ENCODE measurements at places on chromosomes 16 and 17.

- no peak for DNase-seq
Observed at GRCh38 chr17:38794221-38794620, 5.1 kb downstream of the PIP4K2B start.

DNA sequence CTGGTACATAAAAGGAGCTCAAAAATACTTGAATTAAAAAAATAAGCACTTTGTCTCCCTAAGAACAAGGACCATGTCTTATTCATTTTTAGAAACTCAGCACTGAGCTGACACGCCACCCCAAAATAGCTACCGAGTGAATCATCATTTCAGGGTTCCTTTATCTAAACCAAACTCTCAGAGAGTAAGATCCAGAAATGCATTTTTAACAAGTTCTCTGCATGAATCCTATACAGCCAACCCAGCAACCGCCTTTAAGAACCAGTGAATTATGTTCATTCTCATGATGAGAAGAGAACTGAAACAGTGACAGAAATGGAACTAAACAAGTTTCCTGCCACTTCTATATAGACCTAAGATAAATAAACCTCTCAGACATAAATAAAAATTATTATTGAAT is 8.7 kb downstream of the C16orf87 start:
- peak; percentile 26 for DNase-seq

DNA sequence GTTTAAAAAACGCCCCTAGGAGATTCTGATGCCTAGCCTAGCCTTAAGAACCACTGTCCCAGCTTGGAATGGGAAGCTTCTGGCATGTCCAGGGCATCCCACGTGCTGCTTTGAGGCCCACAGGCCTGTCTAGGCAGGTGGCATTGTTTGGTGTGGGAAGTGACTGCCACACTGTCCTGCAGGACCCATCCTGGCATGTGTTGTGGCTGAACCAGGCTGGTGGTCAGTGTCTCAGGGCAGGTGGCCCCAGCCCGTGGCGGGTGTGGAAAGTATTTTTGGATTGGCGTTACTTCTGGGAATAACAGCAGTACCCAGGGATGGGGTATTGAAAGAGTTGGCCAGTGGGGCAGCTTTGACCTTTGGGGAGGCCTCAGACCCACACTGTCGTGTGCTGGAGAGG is 27.9 kb downstream of the PGS1 start:
- DNase-seq, result no peak

GRCh38 chr17:62892870-62893338 is 73.1 kb upstream of the TANC2 start:
- DNase-seq, result no peak

- no peak for DNase-seq
Observed at GRCh38 chr17:12098568-12098967, 77.9 kb downstream of the MAP2K4 start.

DNA sequence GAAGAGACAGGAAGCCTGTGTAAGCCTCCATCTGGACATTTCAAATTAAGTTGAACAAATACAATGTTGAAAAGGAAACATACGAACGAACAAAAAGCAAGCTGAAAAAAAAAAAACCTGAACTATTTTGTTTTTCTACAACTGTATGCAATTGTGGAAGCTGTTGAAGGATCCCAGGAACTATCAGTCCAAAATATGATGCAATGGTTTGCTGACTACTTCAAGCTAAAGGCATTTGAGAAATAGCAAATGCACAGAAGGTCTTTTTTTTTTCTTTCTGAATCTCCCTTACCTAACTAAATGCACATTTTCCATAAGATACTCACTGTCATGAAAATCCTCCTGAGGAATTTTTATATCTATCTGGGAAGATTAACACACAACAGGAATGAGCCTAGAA is 40.2 kb downstream of the MAF start:
- no peak for DNase-seq

- peak; percentile 86 for DNase-seq
Observed at GRCh38 chr16:89711601-89712273, 9.0 kb downstream of the VPS9D1 start.

Data from A673 (cell line).